Amniotic epithelial cell (primary cell): ENCODE measurements at places on chromosomes 7 and 10.
A peak's percentile ranks its signal among the peaks of the same experiment; 100 is the strongest.

GRCh38 chr10:4658777-4659176 is 167.2 kb upstream of the AKR1E2 start:
- DNase-seq: no peak

GRCh38 chr10:32293581-32293980 is 53.4 kb downstream of the EPC1 start:
- DNase-seq: no peak

DNA sequence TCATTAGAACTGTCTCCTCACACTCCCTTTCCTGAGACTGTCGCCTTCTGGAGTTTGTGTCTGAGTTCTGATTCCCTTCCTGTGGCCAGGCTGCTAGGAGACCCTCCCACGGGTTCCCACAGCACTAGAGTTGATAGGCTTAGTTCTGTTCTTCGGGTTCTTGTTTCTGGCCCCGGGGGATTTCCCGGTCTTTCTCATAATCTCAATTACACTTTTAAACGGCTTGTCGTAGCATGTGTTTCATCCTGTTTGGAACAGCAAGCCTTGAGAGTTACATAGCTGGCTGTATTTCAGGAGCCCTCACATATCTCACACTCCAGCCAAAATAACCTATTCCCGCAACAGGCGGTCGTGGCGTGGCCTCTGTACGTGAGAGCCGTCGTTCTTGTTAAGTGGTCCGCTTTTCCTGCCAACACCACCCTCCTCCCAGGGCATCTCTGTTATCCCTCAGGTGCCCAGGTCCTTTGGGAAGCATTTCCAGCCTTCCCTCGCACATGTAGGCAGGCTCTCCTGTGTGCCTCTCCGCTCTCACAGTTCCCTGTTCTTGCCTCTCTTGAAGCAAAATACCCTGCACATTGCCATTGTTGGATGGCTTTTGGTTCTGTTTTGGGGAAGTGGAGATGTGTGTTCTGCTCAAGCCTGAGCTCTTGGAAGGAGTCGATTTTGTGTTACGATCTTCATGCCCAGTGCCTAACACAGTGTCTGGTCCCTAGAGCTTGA is 46.0 kb downstream of the CDC123 start:
- no peak for DNase-seq

DNA sequence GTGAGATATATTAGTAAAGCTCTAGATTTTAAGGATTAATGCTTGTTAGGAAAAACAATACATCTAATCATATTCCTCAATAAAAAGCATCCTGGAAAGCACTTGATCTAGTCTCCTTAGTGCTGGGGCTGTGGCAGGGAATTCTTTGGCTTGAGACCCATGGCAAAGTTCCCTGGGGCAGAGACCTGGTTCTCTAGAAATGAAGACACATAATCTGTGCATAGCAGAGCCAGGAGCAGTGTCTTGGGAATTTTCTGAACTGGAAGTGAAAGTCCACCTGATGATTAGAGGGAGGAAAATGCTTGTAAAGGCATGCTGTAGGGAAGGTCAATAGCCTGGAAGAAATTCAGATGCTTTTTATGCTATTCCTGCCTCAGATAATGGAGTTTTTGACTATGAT is 247.4 kb downstream of the CDK14 start:
- no peak for DNase-seq

DNA sequence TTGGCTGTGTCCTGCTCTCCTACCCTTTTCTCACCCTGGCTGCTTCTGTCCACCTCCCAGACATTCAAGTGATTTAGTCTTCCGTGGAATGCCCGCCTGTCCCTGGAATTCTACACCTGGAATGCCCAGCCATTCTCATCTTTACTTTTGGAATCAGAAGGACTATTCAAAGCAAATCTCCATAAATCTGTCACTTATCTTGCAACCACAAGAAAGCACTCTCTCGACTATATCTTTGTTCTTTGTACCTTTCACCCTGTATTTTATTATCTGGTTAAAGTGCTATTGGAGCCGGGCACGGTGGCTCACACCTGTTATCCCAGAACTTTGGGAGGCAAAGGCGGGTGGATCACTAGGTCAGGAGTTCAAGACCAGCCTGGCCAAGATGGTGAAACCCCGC is 79.3 kb upstream of the KMT2E start:
- DNase-seq: no peak

DNA sequence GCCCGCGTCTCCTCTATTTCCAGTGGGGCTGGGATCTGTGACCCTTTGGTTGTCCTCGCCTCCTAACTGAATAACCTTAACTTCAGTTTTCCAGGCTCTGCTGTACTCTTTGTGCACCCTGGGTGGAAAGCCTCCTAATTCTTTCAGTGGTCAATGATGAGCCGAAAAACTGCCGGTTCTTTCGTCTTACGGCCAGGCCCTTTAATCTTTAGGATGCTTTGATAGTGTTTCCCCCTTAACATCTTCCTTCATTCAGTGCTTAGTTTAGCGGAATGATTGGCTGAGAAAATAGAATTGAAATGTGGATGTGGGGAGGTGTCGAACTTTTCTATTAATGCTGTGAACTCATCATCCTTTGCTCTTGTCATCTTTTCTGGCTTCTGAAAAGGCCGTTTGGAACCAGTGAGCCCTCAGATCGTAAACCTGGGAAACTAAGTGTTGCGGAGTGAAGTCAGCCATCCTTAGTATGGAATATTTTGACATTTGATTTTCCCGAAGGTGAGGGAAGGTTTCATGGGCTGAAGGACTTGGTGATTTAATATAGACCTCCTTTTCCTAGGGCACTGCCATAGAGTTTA is 847 bp downstream of the GARS1 start:
- DNase-seq: peak; percentile 4

DNA sequence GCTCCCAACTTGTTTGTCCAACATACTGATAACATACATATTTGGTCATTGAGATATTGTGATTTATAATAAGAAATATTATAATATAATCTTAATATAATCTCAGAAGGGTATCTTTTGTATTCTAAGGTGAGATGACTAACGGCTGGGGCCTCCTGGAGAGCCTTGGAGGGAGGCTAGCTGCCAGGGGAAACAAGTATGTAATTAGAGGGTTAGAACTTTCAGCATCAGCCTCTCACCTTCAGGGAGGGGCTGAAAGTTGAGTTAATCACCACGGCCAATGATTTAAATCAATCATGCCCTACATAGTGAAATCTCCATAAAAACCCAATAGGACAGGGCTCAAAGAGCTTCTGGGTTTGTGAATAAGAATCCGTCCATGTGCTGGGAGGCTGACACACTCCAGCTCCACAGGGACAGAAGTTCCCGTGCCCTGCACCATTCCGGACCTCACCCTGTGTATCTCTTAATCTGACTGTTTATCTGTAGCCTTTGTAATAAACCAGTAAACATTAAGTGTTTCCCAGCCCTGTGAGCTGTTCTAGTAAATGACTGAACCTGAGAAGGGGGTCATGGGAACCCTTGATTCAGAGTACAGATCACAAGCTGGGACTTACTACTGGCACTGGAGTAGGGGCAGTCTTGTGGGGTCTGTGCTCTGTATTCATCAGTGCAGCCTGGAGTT is 86.3 kb upstream of the STEAP1B start:
- peak; percentile 46 for DNase-seq

DNA sequence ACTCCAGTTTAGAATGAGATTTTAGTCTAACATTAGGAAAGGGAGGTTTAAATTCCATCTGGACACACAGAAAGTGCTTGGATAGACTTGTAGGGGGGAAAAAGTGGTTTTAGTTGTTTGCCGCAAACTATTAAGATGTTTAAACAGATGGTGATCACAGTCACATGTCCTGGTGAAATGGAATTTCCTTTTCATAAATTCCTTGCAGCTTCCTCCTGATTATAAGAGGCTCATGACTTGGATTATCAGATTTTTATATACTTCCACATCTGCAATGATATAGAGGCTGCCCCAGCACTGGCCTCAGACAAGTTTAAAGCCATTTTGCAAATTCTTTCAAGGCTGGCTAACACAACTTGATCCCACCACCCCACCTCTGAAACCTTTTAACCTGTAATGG is 106.4 kb upstream of the ARMC3 start:
- DNase-seq: peak; percentile 24

GRCh38 chr10:42864575-42864974 is 82.0 kb downstream of the BMS1 start:
- no peak for DNase-seq

- DNase-seq: no peak
These were observed 803 bp downstream of the RAPGEF5 start for GRCh38 chr7:22356010-22356691.

DNA sequence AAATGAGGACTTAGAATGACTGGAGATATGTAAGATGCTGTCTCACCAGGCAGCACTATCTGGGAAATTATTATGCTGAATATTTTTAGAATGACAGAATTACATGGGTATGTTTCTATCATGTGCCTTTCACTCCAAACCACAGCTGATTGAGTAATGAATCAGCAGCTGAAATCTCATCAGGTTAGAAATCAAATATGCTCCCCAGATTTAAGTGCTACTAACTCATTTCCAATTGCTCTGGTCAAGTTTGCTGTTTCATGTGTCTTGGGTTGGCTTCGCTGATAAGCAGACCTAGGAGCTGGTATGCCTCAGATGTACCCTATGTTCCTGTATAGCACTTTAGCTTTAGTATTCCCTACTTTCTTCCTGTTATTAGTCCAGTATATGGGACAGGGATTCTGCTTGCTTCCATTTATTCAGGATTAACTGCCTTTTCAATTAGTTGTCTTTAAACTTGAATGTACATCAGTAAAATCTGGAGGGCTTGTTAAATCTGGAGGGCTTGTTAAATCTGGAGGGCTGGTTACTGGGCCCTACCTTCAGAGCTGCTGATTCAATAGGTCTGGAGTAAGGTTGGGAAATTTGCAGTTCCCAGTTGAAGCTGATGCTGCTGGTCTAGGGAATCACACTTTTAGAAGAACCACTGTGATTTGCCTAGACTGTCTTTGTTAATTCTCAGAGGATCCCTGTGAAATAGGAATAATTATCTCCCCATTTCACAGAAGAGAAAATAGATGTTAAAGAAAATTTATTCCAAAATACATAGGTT is 172.9 kb downstream of the DKK1 start:
- peak; percentile 95 for DNase-seq

GRCh38 chr7:138304071-138304320 is 156.1 kb upstream of the TRIM24 start:
- no peak for DNase-seq

- DNase-seq: peak; percentile 6
These were observed 531.1 kb upstream of the STEAP1 start for GRCh38 chr7:89623018-89623672.

- DNase-seq: no peak
These were observed 114.6 kb downstream of the DLG5 start for GRCh38 chr10:77811831-77812430.

DNA sequence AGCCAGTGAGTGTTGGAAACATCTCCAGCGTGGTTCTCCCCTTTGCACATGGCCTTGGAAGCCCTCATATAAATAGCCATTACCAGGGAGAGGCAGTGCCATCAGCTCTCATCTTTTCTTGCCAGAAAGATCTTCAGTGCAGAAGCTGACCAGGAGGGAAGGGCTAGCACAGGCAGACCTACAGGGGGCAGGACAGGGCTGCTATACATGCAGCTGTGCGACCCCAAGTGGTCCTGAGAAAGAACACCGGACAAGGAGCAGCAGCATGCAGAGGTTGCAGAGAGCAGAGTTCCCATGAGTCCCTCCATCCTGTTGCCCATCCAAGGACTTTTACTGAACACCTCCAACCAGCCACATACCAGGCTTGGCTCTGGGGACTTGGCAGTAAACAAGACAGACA is 17.1 kb downstream of the GRID1 start:
- no peak for DNase-seq

GRCh38 chr7:40401406-40401805 is 266.6 kb downstream of the SUGCT start:
- no peak for DNase-seq

GRCh38 chr7:30348083-30348560 is 63.7 kb downstream of the ZNRF2 start:
- DNase-seq: peak; percentile 85

- peak; percentile 81 for DNase-seq
These were observed 14.0 kb upstream of the RAMP3 start for GRCh38 chr7:45143616-45144015.

DNA sequence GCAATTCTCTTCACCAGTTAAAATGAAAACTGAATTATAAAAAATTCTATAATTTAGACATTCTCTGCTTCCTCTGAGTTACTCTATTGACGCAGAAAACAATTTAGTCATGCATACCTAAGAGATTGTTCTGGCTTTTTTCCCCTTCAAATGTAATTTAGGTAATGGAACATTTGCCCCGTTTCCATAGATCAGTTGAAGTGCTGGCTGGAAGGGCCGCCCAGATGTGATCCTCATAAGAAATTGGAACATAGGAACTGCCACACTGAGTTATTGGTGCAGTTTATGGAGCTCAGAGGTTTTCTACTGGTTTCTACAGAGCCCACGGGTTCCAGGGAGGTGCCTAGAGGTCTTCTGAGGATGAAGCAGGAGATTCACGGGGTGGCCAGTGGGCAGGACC is 581.7 kb downstream of the SDK1 start:
- DNase-seq: no peak

DNA sequence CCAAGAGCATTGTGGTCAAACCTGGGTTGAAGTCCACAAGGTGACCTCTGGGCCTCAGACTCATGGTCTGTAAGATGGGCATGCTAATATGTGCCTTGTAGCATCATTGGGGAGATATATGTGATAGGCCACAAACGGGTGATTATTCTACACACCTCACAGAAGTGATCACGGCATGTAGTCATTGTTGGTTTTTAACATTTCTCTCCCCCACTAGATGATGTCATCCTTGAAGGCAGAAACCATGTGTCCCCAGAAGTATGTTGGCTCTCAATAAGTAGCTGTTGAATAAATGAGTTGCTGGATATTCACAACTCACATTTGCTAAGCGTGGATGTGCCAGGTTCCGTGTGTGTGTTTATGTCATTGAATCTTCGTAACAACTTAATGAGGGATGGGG is 42.4 kb downstream of the GATA3 start:
- DNase-seq: no peak

- no peak for DNase-seq
These were observed 20.3 kb upstream of the CSGALNACT2 start for GRCh38 chr10:43117777-43118583.

- DNase-seq: no peak
These were observed 24.8 kb downstream of the ARHGAP19 start for GRCh38 chr10:97267671-97268070.

GRCh38 chr10:19252531-19252930 is 203.9 kb downstream of the MALRD1 start:
- DNase-seq: no peak

DNA sequence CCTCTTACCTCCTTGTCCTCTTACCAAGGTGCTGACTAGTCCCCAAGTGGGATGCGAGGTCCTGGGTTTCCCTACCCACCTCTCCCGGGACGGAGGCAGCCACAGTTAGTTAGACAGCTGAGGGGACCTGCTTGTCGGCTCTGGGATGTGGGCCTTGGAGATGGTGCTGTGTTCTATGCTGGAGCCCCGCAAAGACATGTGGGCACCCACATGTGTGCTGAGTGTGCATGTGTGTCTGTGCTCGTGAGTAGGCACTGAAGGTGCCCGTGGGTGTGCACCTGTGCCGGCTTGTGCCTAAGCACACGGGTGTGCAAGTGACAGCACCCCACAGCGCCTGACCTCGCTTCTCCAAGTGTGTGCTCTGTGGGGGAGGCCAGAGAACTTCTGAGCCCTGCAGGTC is 62.2 kb downstream of the NEURL1 start:
- no peak for DNase-seq

GRCh38 chr10:29481906-29482440 is 152.8 kb downstream of the SVIL start:
- peak; percentile 36 for DNase-seq

GRCh38 chr10:6493521-6494441 is 86.3 kb downstream of the PRKCQ start:
- peak; percentile 77 for DNase-seq

GRCh38 chr7:44477063-44477830 is 13.2 kb downstream of the NUDCD3 start:
- DNase-seq: peak; percentile 89

GRCh38 chr7:52854681-52855080 is 180.8 kb upstream of the POM121L12 start:
- DNase-seq: no peak
